Neural cell (in vitro differentiated cells): ENCODE measurements at places on chromosomes 7 and 10. TPM values are rescaled to one million over a fixed set of nuclear protein-coding genes. Genes with fewer than 3 reads are reported as not detected.

CABCOCO1 gene
- 0.31 TPM in 1 of 2 replicates, not detected in the other for polyA plus RNA-seq

AKR1C8 gene
- 0.54 TPM in 1 of 2 replicates, not detected in the other for polyA plus RNA-seq

C10orf105 gene
- polyA plus RNA-seq = 0.11 TPM in 1 of 2 replicates, not detected in the other

STEAP2 gene
- polyA plus RNA-seq = 4.6 and 5.9 TPM in 2 replicates

UFSP1 gene
- polyA plus RNA-seq = 2.4 and 5.0 TPM in 2 replicates

CHAT gene
- not detected in 2 replicates for polyA plus RNA-seq

RBP4 gene
- 0.73 and 1.9 TPM in 2 replicates for polyA plus RNA-seq
